ENCODE measurements at places on chromosomes 6 and 20.

- no peak for DNase-seq
These were observed 1348.5 kb downstream of the GRIK2 start for GRCh38 chr6:102742028-102742427.

GRCh38 chr6:30894935-30895334, 10.6 kb downstream of the DDR1 start:
- DNase-seq: no peak

DNA sequence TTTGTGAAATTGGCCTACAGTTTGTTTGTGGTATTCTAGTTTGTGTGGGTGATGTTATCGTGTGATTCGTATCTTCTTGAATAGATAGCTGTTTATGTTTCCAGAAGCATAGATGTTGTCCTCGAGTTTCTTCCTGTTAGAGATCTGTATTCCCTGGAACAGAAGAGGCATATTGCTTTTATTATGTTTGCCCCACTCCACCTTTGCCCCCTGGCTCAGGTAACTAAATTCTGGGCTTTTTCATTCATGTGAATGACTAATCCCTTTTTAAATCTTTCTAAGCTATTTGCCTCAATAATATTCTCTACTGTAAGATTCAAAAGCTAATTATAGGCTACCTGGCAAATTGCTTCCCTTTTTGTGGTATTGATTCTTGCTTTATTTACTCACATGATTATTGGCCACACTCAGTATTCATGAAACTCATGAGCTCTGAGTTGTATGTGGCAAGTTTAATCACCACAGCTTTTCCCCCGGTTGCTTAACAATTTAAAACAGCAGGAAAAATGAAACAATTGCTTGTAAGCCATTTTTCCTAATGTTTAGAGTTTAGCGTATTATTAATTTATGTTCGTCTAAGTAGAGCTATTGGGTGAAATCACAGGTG, 12.6 kb downstream of the RNF217 start:
- no peak for DNase-seq

DNA sequence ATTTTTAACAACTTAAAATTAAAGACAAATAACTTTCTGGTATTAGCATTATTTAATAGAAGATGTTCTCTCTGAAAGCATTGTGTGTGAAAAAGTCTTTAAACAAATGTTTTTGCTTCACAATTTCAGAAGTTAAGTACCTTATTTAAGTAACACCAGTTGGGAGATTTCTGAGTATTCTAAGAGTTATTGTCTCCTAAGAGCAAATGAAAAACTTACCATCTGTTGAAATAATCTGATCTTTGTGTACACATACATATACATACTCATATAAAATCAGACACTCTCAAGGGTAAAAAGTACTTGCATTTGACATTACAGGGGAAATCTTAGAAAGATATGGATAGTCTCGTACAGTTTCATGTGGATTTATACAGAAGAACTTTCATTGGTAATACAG, 2.4 kb downstream of the BTBD3 start:
- DNase-seq: no peak

DNA sequence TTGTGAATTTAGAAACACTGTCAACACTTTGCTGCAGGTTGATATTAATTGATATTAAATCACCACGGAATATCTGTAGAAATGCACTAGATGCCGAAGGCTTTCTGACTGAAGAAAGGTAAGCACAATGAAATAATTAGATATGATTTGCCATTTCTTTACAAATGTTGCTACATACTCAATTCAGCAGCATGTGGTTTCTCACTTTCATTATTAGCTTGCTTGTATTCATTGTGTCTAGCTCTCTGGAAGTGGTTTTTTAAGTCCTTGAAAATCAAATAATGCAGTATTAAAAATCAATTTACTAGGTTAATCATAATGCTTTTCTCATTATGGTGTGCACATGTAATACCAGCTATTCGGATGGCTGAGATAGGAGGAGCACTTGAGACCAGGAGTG, 231.3 kb upstream of the MARCKS start:
- no peak for DNase-seq

DNA sequence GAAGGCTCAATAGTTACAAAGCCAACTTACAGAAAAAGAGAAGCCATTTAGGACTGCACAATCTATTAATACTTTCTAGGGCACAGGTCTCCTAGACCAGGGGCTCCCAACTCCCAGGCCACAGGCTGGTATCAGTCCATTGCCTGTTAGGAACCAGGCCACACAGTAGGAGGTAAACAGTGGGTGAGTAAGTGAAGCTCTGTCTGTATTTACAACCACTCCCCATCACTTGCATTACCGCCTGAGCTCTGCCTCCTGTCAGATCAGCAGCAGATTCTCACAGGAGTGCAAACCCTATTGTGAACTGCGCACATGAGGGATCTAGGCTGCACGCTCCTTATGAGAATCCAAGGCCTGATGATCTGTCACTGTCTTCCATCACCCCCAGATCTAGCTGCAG, 22.5 kb downstream of the TRAF3IP2 start:
- no peak for DNase-seq

- no peak for DNase-seq
These were observed 67.8 kb upstream of the EDN3 start for GRCh38 chr20:59232618-59233017.

DNA sequence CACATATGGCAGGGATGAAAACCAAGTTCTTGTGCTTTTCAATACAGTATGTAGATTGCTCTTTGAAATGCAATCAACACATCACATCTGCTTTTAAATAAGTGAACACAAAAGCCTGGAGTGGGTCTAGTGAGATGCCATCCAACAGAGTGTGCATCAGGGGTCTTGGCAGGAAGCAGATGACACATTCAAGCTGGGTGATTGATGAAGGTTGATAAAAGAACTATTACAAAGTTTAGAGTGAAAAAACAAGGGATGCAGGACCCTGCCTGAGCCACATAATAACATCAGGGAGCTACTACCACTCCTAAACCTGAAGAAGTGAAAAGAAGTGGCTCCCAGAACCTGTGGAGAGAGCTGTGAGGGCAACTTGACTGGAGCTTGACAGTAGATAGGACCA, 16.6 kb upstream of the PLCB1 start:
- no peak for DNase-seq

GRCh38 chr6:156977527-156978291, 200.5 kb downstream of the ARID1B start:
- no peak for DNase-seq

- no peak for DNase-seq
These were observed 244.2 kb upstream of the RIMS1 start for GRCh38 chr6:71642120-71642519.

DNA sequence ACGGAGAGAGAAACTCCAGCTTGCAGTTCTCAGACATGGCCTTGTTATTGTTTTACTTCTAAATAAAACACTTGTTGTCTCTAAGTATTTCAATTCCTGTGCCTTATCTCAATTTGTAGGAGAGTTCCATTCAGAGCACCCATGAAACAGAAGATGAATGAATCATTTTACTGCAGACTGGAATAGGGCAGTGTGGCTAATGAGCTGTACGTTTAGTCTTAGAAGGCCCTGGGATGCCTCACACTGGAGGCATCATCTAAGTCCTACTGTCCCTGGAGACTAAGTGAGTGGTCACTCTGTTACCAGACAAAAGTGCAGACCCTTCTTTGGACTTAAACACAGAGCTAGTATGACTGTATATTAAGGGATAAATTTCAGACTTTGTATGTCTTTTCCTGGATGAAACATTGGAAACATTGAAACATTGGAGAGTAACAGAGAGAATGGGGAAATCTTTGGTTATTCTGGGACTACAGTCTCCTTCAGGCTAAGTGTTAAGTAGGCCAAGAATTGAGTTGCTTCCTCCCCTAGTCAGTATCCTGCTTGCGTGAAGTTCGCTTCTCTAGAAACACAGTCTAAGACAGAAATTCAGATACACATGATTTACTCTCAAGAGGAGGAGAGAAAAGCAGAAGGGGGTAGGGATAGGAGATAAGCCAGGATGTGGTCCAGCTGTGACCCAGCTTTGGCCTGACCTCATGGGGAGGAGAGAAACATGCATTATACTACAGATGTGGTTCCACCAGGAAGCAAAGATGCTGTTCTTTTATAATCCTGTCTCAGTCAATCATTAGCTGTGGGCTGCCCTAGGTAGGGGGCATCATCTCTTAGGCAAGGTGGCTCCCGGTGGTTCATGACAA, 167.4 kb upstream of the BMP2 start:
- DNase-seq: no peak

DNA sequence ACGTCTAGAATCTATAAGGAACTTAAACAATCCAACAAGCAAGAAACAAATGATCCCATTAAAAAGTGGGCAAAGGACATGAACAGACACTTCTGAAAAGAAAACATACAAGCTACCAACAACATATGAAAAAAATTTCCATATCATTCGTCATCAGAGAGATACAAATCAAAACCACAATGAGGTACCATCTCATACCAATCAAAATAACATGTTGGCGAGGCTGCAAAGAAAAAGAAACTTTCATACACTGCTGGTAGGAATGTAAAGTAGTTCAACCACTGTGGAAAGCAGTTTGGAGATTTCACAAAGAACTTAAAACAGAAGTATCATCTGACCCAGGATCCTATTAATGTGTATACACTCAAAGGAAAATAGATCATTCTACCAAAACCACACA, 243.9 kb upstream of the RUNX2 start:
- no peak for DNase-seq

DNA sequence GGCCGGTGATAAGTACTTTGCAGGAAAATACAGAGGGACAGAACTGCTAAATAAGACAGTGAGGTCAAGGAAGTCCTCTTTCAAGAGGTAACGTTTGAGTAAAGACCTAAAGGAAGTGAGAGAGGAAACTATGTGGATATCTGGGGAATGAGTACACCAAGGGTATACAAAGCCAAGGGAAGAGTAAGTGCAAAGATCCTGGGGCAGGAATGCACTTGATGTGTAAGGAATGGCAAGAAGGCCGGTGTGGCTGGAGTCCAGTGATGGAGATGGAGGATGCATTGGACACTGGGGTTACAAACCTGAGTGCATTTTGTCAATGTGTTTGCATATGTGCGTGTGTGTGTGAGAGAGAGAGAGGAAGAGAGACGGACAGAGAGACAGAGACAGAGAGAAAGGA, 32.1 kb upstream of the TGM2 start:
- DNase-seq: peak; percentile 4

DNA sequence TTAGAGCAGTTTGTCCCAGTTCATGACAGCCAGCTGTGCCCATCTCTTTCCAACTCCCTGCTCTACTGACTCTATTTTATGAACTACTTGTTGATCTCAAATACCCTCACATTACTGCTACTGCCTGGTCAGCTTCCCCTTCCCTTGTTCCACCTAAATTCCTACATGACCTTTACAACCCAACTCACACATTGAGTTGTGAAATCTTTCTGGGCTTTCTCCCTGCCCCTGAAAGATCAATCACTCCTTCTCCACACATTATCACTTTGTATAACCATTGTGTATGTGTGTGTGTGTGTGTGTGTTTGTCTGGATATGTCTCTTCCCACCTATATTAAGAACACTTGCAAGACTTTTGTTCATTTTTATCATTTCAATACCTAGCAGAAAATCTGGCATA, 42.1 kb upstream of the CLIC5 start:
- DNase-seq: no peak
